MM.1S (cell line): ENCODE measurements at places on chromosomes 1 and 21.

DNA sequence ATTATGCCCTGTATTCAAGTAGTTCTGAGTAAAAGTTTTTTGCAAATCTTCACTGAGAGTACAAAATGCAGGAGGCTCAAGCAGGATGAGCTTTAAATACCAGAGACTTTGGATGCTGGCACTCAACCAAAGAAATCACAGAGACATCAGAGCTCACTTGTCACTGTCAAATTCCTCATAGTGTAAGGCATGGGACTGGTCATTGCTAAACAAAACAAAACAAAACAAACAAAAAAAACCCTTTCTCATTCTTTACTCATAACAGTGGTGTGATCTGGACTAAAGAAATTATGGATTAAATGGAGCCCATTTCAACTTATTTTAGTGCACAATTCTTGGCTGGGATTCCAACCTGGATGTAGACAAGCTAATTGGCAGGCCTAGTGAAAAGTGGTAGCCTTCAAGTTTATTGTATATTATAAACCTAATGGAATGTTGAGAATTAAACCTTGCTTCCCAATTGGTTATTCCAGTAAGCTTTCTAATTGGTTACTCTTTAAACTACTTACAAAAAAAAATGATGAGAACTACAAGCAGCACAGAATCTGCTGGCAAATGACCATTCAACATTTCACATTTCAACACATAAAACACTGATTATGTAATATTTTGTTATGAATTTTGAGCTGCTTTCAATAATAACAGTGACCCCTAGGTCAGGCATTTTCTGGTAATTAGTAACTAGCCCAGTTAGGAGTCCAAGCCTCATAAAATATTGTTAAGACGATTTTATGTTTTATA lies 30.6 kb upstream of the NEK7 start:
- no peak for DNase-seq

- no peak for DNase-seq
These were observed 21.4 kb downstream of the NADK start for GRCh38 chr1:1756661-1757421.

DNA sequence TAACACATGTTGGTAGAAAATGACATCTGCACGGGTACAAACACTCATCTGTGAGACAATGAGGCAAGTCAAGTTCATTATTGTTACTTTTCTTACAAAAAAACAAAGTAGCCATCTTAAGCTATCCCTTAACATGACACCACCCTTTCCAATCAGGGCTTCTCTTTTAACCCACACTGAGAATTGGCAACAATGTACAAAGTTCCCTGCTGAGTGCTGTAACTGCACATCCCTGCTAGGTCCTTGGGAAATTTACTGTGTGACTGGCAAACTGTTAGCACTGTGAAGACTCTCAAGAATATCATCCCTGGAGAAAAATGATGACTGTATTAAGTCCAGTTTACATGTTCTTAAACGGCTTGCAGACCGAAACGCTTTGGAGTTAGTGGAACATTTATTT lies 185.8 kb upstream of the PLD5 start:
- no peak for DNase-seq

DNA sequence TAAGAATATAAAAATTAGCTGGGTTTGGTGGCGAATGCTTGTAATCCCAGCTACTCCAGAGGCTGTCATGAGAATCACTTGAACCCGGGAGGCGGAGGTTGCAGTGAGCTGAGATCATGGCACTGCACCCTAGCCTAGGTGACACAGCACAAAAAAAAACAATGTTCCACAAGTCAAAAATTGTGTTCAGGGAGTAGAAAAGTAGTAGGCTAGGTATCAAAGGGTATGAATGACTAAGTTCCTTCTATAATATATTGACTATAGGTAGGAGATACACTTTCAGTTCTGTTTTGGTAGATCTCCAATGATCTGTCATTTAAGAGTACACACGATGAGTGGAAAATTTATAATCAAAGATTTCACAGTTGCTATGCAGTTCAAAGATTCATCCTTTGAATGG lies 16.7 kb downstream of the USP48 start:
- no peak for DNase-seq

- DNase-seq: no peak
These were observed 475.2 kb downstream of the SETD4 start for GRCh38 chr21:35585155-35585554.

DNA sequence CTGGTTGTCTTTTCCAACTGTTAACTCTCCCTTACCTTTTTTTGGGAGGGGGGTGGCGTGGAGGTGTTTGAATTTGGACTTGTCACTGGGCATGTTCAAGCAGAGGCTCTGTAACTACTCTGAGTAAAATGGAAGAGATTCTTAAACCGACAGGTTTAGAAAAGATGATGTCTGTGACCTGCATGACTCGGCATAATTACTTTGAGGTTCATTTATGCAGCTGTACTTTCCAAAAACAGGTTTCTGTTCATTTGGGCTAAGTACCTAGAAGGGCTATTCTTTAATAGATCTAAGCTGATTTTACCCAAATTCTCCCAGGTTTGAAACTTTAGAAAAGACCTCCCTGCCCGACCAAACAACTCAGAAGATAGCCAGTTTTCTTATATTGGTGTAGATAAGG lies 80.3 kb downstream of the SLC35A3 start:
- no peak for DNase-seq

DNA sequence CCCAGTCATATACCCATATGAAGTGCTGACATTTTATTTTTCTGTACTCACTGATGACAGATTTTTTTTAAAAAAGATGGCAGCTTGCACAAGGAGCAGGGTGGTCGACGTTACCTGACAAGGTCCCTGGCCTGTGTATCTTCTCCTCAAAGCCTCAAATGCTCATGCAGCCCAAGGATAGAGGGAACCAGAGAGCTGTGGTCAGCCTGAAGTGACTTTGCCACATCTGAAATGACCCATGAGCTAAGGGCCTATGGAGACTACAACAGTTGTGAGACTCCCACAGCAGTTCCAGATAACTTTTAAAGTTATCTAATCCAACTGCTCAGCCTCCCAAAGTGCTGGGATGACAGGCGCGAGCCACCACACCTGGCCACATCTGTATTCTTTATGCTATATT lies 131.1 kb downstream of the GLUL start:
- DNase-seq: no peak

GRCh38 chr1:246681900-246682895 lies 42.0 kb upstream of the SCCPDH start:
- no peak for DNase-seq

GRCh38 chr1:53826367-53826766 lies 11.7 kb downstream of the NDC1 start:
- no peak for DNase-seq

GRCh38 chr1:30250338-30250983 lies 472.9 kb downstream of the MATN1 start:
- DNase-seq: no peak

DNA sequence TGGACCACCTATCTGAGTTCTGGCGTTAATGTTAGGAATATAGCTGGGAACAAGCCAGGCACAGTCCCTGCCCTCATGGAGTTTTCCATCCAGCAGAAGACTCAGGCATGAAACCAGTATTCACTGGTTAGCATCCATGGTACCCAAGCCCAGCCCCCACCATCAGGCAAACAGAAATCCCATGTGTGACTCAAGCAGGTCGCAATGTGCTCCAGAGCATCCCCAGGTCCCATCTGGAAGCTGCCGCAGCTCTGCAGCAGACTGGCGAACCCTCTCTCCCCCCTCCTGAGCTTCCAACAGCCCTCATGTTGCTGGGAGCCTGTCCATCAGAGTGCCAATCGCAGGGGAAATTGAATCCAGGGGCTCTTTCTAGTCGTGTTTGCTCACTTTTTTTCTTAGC lies 174.2 kb downstream of the RRAGC start:
- no peak for DNase-seq

DNA sequence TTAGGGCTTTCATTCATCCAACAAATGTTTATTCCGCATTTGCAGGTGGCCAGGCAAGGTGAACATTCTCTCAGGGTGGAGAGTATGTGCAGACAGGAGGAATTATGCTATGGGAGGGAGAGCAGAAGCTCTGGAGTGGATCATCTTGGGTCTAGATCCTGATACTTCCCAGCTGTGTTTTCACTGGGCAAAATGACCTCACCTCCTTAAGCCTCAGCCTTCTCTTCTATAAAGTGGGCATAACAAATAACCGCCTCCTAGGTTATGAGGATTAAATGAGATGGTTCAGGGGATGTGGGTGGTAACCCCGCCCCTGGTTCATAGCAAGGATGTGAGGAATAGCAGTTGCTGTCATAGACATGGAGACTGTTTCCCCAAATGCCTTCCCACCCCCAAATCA lies 1.7 kb upstream of the TMEM51 start:
- no peak for DNase-seq

- no peak for DNase-seq
These were observed 437.7 kb downstream of the GPATCH2 start for GRCh38 chr1:217193151-217193550.

GRCh38 chr1:40708750-40709099 lies 17.2 kb downstream of the NFYC start:
- peak; percentile 87 for DNase-seq

GRCh38 chr1:155608888-155609225 lies 1.2 kb upstream of the MSTO1 start:
- DNase-seq: no peak

GRCh38 chr1:165449131-165449530 lies 4.2 kb upstream of the RXRG start:
- DNase-seq: no peak

- no peak for DNase-seq
These were observed 16.9 kb downstream of the H6PD start for GRCh38 chr1:9251501-9251900.

DNA sequence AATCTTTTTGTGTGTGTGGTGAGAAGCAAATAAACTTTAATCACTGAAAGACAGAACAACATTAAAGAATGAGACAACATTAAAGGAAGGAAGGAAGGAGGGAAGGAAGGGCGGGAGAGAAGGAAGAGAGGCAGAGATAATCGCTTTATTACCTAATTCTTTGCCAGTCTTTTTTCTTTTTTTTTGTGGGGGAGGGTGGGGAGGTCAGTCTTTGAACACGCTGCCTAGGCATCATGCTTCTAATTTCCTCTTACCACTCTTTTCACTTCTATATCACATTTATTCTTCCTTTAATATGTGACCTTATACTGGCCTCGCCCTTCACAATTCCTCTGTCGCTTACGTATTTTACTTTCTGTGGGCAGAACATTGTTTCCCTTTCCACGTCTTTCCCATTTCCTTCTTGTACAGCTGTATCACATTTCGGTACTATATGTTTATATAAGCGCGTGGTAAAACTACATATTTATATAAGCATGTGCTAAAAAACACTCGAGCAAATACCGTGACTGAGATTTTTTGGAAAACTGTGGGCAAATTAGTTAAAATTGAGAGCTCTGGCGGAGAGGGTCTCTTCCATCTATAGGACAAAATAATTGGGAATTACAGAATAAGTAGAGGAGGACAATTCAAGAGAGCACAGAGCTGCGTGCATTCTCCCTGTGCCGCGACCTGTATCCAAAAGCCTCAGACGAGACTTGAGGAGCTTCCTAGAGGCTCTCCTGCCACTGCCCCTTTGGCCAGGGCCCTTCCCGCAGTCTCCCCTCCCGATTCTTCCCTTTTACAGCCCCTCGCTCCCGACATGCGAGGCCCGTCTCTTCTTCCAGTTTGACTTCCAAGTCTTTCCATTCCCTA lies 823 bp upstream of the PRKAA2 start:
- DNase-seq: no peak

DNA sequence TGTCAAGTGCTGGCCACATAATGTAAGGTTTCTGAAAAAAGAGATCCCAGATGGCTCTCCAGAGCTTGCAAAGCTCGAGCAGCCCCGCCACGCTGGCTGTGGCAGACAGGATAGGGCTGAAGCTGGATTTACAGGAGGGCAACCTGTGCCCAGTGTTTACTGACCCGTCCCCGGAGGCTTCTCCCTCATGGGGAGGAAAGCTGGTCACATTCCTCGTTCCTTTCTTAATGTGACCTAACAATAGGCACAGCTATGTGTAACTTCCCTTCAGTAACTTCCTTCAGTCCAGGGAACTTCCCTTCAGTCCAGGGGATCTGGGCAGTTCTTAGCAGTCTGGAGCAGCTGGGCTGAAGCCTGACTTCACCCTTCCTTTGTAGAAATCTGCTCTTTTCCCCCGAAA lies 7.7 kb downstream of the SLFNL1 start:
- no peak for DNase-seq

- DNase-seq: no peak
These were observed 96.4 kb downstream of the GLIS1 start for GRCh38 chr1:53642607-53643006.

DNA sequence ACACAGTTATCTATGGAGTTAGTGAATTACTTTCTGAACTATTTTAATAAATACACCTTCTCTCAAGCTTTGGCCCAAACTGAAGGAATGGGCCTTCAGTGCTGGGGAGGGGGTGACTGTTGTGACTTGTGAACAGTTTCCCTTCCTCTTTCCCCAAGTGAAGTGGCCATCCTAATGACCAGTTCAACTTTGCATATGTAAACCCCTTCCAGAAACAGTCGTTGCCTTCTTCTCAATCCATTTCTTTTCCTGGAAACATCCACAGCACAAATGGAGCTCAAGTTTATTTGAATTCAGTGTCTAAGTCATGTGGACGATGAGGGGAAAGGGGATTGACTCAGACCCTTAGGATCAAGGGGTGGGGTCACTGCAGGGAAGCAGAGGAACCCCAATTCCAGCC lies 1.3 kb upstream of the INPP5B start:
- no peak for DNase-seq

DNA sequence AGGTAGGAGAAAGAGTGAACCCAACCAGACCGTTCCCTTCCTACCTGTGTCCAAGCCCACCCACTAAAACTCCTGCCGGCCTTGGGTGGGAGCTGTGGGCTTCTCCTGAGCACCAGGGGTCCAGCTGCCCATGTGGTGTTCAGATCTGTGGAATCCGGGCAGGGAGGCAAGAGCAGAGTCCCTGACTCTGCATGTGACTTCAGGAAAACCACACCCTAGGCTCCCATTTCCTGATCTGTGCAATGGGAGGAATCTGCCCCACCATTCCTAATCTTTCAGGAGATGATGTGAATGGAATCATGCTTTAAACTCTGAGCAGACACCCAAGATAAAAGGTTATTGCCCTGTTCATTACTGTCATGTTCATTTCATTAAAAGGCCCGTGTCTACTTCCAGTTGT lies 27.6 kb downstream of the EIF2D start:
- DNase-seq: no peak

DNA sequence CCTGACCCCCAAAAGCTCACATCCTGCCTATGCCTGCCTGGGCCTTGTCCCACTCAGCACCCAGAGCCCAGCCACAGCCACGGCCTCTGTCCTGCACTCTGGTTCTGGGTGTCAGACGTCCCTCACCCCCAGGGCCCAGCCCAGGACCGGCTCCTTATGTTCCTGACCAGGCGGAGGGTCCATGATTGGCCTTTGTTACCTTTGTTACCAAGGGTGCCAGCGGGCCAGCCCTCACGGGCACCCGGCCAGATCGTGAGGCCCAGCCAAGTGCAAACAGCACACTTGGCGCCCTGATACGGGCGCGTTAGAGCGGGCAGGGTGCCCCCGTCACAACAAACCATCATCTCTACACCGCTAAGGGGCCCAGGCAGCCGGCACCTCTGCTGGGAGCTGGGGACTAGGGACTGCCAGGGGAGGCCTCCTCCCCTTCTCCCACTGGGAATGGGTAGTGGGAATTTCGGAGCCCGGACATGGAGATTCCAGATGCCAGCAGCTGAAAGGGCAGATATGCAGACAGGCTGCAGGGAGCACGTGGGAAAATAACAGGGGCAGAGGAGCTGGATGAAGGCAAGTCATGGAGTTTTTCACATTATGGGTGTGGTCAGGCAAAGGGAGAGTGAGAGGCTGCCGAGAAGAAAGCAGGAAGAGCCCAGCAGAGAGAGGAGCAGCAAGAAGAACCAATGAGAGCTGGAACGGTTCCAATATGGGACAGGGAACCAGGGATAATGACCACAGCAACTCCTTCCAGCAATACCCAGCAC lies 22.1 kb downstream of the HSPG2 start:
- DNase-seq: no peak
